ENCODE measurements at places on chromosomes 5 and 9.

DNA sequence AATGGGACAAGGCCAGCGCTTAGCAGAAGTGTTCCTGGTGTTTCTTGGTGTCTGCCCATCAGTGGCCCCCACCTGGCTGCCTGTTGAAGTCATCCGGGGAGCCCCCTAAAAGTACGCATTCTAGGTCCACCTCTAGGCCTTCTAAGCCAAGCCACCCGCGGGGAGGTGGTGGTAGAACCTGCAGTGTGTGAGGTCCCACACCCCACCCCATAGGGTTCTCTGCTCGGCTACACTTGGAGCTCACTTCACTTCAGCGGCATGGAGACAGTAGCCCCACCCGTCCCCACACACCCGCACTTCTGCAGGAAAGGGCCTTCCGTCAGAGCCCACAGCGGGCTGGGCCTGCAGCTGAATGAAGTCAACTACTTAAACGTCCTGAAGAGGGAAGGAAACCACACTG, 29.6 kb upstream of the FCN2 start:
- H3K27ac ChIP-seq, result no peak overlapping the region
- no peak for DNase-seq
- H3K36me3 ChIP-seq, result no peaks in the 10 kb centered on the region

DNA sequence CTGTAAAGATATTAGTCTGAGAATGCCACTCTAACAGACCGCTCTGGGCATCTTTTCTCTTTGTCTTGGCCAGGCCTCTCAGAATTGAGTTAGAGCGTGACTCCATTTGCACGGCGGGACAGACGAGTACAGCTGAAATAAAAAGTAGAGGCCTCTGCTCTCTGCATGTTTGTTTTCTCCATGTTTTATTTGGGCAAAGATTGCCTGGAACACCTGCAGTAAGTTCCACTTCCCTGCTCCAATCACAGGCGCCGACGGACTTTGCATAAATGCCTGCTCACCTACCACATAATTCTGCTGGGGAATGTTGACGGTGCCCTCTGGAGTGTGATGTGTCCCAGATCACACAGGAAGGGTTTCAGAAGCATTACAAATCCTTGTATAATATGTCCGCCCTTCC, 10.6 kb downstream of the SPOCK1 start:
- no peak overlapping the region for H3K27ac ChIP-seq
- DNase-seq, result no peak
- H3K4me1 ChIP-seq, result no peaks in the 10 kb centered on the region
- peaks cover 49% of the 10 kb centered on the region for H3K27me3 ChIP-seq
- no peak overlapping the region for H3K4me3 ChIP-seq

- DNase-seq, result peak; percentile 53
- peaks cover 19% of the 10 kb centered on the region for H3K4me1 ChIP-seq
- no peaks in the 10 kb centered on the region for H3K36me3 ChIP-seq
- no peak overlapping the region for H3K27ac ChIP-seq
- H3K4me3 ChIP-seq, result peak overlapping the region; percentile 64
Measured at GRCh38 chr9:35945341-35946018, 12.5 kb downstream of the OR2S2 start.

DNA sequence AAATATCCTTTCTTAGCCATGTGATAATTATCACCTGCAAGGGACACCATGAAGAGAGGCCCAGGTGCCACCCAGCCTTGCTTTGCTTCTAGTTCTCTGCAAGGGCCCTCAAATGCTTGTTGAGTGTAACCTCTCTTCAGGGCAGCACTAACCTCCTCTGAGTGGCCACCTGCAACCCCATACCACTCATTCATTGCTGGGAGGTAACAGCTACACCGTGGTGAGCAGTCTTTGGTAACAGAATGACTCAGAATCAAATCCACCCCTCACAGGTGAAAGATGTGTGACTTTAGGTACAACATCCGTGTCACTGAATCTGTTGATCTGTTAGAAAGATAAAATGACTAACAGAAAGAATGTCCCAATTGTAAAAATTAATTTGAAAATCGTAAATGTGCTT, 365.1 kb upstream of the TRPC7 start:
- no peak overlapping the region for H3K4me3 ChIP-seq
- no peaks in the 10 kb centered on the region for H3K27me3 ChIP-seq
- H3K36me3 ChIP-seq, result no peaks in the 10 kb centered on the region
- DNase-seq, result no peak

DNA sequence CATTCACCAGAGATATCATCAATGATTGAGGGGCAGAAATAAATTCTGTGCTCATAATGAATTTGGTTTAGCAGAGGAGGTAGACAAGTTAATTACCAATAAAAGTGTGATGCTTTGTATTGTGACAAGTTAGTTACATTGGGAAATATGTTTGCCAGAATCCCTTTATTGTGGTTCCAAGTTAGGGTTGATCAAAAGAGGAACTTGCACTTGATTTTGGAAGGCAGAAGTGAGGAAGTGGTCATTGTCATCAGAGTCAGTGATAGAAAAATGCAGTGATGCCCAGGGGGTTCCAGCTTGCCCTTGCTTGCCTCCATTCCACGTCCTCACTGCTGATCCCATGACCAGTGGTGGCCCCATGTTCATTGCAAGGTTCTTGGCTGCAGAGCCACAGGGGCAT, 69.7 kb downstream of the SVEP1 start:
- no peak for DNase-seq
- no peak overlapping the region for H3K27ac ChIP-seq
- H3K4me3 ChIP-seq, result no peak overlapping the region
- no peaks in the 10 kb centered on the region for H3K27me3 ChIP-seq
- H3K4me1 ChIP-seq, result no peaks in the 10 kb centered on the region
- H3K36me3 ChIP-seq, result peaks cover 49% of the 10 kb centered on the region

GRCh38 chr5:66494437-66494836, 101.8 kb upstream of the MAST4 start:
- peaks cover 31% of the 10 kb centered on the region for H3K27me3 ChIP-seq
- H3K27ac ChIP-seq, result no peak overlapping the region
- DNase-seq, result no peak
- no peaks in the 10 kb centered on the region for H3K36me3 ChIP-seq
- H3K4me3 ChIP-seq, result no peak overlapping the region
- H3K4me1 ChIP-seq, result peaks cover 15% of the 10 kb centered on the region

DNA sequence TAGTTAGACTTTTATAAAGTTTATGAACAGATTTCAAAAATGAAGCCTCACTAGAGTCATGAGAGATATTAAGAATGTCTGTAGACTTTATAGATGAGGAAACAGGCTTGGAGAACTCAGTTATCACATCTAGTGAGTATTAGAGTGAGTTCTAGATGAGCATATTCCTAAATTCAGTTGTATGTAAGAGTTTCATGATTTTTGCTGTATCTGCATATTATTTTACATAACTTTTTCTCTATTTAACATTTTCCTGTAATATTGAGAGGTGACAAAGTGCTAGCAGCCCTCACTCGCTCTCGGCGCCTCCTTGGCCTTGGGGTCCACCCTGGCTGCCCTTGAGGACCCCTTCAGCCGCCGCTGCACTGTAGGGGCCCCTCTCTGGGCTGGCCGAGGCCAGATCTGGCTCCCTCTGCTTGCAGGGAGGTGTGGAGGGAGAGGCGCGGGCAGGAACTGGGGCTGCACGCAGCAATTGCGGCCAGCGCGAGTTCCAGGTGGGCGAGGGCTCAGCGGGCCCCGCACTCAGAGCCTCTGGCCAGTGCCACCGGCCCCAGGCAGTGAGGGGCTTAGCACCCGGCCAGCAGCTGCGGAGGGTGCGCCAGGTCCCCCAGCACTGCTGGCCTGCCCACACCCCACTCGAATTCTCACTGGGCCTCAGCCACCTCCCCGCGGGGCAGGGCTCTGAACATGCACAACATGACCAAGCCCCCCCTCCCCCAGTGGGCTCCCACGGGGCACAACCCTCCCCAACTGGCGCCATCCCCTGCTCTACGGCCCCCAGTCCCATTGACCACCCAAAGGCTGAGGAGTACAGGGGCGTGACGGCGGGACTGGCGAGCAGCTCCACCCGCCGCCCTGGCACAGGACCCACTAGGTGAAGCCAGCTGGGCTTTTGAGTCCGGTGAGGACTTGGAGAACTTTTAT, 182.1 kb downstream of the TLE1 start:
- no peak overlapping the region for H3K27ac ChIP-seq
- H3K27me3 ChIP-seq, result no peaks in the 10 kb centered on the region
- peaks cover 6% of the 10 kb centered on the region for H3K4me1 ChIP-seq
- no peak overlapping the region for H3K4me3 ChIP-seq
- H3K36me3 ChIP-seq, result no peaks in the 10 kb centered on the region

GRCh38 chr5:77761606-77762005, 14.5 kb downstream of the TBCA start:
- no peak overlapping the region for H3K27ac ChIP-seq
- no peaks in the 10 kb centered on the region for H3K4me1 ChIP-seq
- H3K36me3 ChIP-seq, result peaks cover 67% of the 10 kb centered on the region
- H3K4me3 ChIP-seq, result no peak overlapping the region
- no peaks in the 10 kb centered on the region for H3K27me3 ChIP-seq

DNA sequence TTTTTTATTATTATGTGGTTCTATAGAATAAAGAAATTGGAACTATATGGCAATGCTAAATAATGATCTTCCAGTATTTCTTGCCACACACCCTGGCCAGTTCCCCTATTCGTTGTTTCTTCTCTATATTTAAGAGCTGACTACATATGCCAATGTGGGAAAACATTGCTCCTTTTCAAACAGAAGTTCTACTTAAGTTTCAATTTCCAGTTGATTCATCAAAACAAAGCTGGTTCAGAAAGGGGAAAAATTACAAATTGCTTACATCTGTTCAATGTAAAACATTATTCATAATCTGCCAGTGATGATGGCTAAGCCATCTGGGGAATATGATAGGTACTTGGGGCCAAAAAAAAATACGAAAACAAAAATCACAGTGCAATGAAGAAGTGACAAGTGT, 76.9 kb downstream of the ST8SIA4 start:
- no peaks in the 10 kb centered on the region for H3K27me3 ChIP-seq
- no peak for DNase-seq
- H3K27ac ChIP-seq, result no peak overlapping the region
- peaks cover 18% of the 10 kb centered on the region for H3K4me1 ChIP-seq

DNA sequence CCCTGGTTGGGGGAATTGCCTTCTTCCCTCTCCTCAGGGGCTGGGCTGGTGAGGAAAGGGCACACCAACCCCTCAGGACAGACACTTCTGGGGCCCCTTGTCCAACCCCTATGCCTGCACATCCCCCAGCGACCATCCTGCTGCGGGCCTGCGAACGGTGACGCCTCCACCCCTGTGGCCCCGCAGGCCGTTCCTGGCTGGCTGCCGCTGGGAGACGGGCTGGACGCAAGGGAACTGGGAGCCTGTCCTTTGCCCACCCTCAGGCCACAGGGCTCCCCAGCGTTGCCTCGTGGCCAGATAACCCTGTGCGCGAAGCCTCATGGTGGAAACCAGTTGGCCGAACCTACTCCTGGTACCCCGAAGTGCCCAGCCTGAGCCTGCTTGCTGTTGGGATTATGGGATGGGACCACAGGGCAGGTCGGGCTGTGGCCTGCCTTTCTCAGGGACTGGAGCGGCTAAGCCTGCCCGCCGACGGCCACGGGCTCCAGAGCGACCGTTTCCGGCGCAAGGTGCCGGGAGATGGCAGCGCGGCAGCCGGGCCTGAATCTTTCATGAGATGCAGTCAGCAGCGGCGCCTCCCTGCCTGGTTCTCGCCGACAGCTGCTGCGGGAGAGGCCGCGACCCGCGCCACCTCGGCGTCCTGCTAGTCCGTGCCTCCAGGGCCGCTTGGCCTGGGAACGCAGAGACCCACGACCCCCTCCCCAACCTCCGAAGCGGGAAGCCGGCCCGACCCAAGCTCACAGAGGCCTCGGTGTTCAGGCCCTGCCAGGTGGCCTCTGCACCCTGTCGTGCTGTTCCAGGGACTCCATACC, 6.5 kb upstream of the PITX1 start:
- peaks cover 96% of the 10 kb centered on the region for H3K27me3 ChIP-seq
- peak overlapping the region; percentile 58 for H3K4me3 ChIP-seq
- no peaks in the 10 kb centered on the region for H3K36me3 ChIP-seq
- peak; percentile 57 for DNase-seq

- H3K27ac ChIP-seq, result no peak overlapping the region
- DNase-seq, result no peak
- H3K27me3 ChIP-seq, result no peaks in the 10 kb centered on the region
- H3K4me3 ChIP-seq, result no peak overlapping the region
- peaks cover 8% of the 10 kb centered on the region for H3K4me1 ChIP-seq
- H3K36me3 ChIP-seq, result no peaks in the 10 kb centered on the region
Measured at GRCh38 chr5:73519531-73520283, 21.5 kb downstream of the BTF3 start.

DNA sequence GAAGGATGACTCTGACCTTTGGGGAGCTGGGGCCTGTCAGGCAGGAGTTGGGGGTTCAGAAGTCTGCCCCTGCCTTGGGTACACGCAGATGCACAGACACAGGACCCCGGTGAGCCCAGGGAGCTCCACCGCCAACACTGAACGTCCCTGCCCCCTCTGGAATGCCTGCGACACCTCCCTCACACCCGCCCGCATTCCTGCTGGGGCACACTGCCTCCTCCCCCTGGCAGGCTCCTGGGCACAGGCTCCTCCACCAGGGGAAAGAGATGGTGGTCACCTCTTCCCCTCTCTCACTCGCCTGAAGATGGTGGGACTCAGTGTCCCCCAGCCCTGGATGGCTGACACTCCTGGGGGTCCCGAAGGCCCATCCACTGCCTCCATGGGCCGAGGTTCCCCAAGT, 12.0 kb downstream of the CRB2 start:
- peaks cover 43% of the 10 kb centered on the region for H3K4me1 ChIP-seq
- DNase-seq, result no peak
- peak overlapping the region; percentile 72 for H3K27ac ChIP-seq

GRCh38 chr9:81682797-81683196, 6.5 kb downstream of the TLE1 start:
- H3K4me1 ChIP-seq, result peaks cover 16% of the 10 kb centered on the region
- no peaks in the 10 kb centered on the region for H3K27me3 ChIP-seq
- peaks cover 22% of the 10 kb centered on the region for H3K36me3 ChIP-seq
- H3K4me3 ChIP-seq, result no peak overlapping the region
- no peak overlapping the region for H3K27ac ChIP-seq

- DNase-seq, result no peak
- H3K36me3 ChIP-seq, result peaks cover 1% of the 10 kb centered on the region
- H3K27me3 ChIP-seq, result no peaks in the 10 kb centered on the region
- no peak overlapping the region for H3K4me3 ChIP-seq
Measured at GRCh38 chr9:127642082-127642740, 30.1 kb downstream of the STXBP1 start.

DNA sequence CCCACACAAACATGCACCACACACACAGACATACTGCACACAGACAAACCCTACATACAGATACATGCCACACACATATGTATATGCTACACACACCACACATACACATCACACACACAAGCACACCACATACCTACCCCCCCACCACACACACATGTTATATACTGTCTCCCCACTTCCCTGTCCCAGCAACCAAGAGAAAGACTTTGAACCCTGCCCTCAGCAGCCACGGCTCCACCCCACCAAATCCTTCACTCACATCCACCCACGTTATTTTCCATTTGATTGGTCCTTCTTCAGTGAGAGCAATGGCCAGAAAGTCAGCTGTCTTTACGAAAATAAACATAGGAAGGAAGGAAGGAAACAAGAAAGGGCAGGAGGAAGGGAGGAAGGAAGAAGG, 479.8 kb downstream of the DIRAS2 start:
- DNase-seq, result no peak
- peaks cover 21% of the 10 kb centered on the region for H3K27me3 ChIP-seq
- H3K4me3 ChIP-seq, result no peak overlapping the region
- no peak overlapping the region for H3K27ac ChIP-seq
- peaks cover 4% of the 10 kb centered on the region for H3K4me1 ChIP-seq

- peaks cover 13% of the 10 kb centered on the region for H3K27me3 ChIP-seq
- no peak for DNase-seq
- H3K4me3 ChIP-seq, result no peak overlapping the region
- H3K36me3 ChIP-seq, result no peaks in the 10 kb centered on the region
- no peak overlapping the region for H3K27ac ChIP-seq
Measured at GRCh38 chr9:70683841-70684240, 269.4 kb upstream of the KLF9 start.

GRCh38 chr9:21294904-21295538, 10.1 kb downstream of the IFNA5 start:
- H3K27ac ChIP-seq, result no peak overlapping the region
- no peaks in the 10 kb centered on the region for H3K36me3 ChIP-seq
- DNase-seq, result no peak
- peaks cover 43% of the 10 kb centered on the region for H3K27me3 ChIP-seq
- peaks cover 1% of the 10 kb centered on the region for H3K4me1 ChIP-seq

All from mesothelial cell of epicardium (in vitro differentiated cells).